Activated CD4-positive, alpha-beta T cell treated with anti-CD3 and anti-CD28 coated beads for 36 hours (primary cell): ENCODE measurements at places on chromosomes 2 and 18.
A peak's percentile ranks its signal among the peaks of the same experiment; 100 is the strongest.

- no peak for DNase-seq
These were observed 200.8 kb upstream of the SLC35G4 start for GRCh38 chr18:11408555-11409065.

- no peak for DNase-seq
These were observed 150.8 kb downstream of the PXDN start for GRCh38 chr2:1593371-1594122.

- DNase-seq, result no peak
These were observed 43.9 kb upstream of the PLB1 start for GRCh38 chr2:28451793-28452533.

DNA sequence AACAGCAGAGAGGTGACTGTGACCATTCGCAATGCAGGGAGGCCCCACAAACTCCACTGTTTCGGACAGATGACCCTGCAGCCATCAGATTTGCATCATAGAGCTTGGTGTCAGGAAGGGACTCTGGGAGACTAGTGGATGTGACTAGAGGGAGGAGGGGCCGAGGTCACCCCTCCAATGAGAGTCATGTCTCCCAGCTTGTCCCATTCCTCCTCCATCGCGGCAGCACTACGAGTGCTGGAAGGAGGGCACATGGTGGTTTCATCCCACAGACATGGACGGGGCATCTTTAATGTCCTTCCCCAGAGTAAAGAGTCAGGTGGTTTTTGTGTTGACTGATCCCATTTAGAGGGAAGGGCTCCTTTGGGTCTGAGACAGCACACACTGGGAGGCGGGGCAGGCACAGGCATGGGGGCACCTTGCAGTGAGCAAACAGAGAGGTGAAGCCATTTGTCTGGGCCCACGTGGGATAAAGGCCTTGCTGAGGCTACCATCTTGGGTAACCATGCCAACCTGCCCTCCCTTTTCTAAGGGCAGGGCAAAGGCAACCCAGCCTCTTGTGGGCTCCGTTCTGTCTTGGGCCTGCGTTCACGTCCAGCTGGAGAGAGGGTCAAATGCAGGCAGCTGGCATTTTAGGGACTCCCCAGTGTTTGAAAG is 208.1 kb downstream of the ASB1 start:
- DNase-seq, result no peak

DNA sequence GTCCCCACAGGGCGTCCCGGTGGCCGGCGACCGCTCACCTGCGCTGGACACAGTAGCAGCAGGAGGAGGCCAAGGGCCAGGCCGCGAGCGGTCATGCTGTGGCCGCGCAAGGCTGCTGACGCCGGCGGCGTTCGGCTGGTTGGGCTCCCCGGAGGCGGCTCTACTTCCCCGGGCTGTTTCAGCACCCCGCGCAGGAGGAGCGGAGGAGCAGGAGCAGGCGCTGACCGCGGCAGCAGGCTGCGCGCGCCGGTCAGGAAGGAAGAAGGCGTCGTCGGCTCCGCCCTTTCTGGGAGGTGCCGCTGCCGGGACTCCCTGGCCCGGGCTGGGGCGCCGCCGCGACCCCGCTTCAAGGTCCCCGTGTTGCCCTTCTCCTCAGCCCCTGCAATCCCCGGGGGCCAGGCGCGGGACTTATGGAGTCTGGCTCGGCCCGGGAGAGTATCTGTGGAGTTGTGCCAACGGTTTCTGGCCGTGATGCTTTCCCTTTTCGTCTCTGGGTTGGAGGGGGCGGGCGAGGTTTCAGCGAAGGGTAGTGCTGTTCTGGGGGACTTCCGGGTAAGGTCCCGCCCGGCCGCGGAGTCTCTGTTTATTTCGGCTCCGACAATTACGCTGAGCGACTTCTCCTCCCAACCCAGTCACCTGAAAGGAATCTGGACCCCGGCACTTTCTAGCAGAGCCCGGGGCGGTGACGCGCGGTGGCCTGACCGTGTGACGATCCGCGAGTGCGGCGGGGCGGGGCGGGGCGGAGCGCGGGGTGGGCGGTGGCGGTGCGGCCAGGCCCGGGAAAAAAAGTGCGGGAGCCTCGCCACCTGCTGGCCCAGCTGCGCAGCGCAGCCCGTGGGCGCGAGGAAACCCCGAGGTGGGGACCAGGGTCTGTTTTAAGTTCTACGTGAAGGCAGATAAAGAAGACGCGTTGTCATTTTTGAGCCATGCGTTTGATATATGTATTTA is at the start of gene NPC1:
Gene NPC1 (minus strand): TSS at position 258 of the 948 bp plus-strand sequence. CDS start 163 bp downstream, at position 95.
- DNase-seq, result peak; percentile 95

DNA sequence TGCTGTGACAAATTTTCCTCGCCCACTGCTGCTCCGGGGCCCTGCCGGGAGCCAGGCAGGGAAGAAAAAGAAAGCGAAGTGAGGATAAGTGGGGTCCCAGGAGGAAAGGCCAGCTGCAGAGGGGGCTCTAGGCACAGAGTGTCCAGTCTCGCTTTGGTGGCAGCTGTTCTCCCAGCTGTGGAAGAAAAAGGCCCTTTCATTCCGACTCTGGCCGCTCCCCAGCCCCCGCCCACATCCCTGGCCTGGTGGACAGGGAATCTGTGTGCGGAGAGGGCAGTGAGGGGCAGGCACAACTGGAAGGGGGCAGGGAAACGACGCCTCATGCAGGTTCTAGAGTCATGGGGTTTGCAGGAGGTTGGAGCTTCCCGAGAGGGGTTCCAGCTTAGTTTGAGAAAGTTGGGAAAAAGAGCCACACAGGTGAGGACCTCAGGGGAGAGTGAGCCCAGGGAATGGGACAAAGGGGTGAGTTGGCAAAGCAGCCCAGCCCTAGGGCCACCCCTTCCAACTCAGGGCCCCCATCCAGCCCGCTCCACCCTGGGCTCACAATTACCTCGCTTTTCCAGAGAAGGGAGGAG is 1.8 kb downstream of the RTKN start:
- no peak for DNase-seq

GRCh38 chr2:31075431-31075830 is 62.8 kb downstream of the GALNT14 start:
- no peak for DNase-seq

GRCh38 chr2:121151311-121152109 is 133.5 kb downstream of the TFCP2L1 start:
- DNase-seq, result no peak

DNA sequence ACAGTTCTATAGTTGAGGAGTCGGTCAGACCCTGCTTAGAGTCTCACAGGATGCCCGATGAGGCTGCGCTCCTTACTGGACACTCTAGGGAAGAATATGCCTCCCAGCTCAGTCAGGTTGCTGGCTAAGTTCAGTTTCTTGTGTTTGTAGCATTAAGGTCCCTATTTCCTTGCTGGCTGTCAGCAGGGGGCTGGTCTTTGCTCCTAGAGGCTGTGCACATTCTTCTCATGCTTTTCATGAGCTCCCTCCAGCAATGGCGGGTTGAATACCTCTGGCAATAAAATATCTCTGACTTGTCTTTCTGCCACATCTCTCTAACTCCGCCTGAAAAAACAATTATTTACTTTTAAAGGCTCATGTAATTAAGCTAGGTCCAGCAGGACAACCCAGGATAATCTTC is 79.4 kb upstream of the DNAJC10 start:
- DNase-seq, result no peak

GRCh38 chr2:197464175-197464574 is 10.8 kb downstream of the COQ10B start:
- no peak for DNase-seq

GRCh38 chr2:146870691-146871090 is 974.1 kb upstream of the ACVR2A start:
- DNase-seq, result no peak

GRCh38 chr2:86213699-86214502 is 14.6 kb downstream of the MRPL35 start:
- DNase-seq, result no peak

DNA sequence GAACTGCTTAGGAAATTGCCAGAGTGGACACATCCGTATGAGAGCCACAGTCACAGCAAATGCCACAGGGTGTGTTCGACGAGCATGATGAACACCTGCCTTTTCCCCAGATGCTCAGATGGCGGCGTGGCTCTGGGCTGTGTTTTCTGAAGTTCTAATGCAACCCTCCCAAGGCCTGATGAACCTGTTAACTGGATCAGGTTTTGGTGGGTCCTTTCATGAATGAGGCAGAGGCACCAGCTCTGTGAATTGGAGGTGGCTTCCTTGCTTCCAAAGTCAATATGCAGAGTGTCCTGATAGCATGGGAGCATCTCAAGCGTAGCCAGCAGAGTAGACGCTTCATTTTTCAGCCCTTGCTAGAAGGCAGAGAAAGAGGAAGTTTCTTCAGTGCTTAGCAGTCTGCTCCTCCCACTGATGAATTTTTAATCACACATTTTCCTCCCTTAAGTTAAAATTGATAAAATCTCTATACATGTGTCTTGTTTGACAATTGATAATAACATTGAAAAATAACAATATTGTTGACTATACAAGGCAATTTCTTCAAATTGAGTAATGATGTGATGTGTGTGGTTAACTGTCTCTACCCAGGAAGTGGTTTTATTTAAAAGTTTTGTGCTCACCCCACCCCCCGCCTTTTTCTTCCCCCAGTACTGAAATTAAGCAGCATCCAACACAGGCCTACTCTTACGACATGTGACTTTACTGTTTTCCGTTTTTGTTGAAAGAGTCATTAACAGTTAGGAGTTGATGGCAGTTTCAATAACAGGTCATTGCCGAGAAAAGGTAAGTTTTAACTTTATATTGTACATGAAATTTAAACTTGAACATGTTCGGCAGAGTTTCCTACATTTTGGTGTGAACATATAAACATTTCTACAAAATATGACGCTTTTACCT is at the start of gene ARHGAP15:
Gene ARHGAP15 (plus strand): TSS at position 739 of the 900 bp plus-strand sequence.
- peak; percentile 83 for DNase-seq

- DNase-seq, result no peak
These were observed 131.8 kb downstream of the AFF3 start for GRCh38 chr2:100010606-100011005.

- no peak for DNase-seq
These were observed 178.5 kb upstream of the SESTD1 start for GRCh38 chr2:179443180-179443579.

DNA sequence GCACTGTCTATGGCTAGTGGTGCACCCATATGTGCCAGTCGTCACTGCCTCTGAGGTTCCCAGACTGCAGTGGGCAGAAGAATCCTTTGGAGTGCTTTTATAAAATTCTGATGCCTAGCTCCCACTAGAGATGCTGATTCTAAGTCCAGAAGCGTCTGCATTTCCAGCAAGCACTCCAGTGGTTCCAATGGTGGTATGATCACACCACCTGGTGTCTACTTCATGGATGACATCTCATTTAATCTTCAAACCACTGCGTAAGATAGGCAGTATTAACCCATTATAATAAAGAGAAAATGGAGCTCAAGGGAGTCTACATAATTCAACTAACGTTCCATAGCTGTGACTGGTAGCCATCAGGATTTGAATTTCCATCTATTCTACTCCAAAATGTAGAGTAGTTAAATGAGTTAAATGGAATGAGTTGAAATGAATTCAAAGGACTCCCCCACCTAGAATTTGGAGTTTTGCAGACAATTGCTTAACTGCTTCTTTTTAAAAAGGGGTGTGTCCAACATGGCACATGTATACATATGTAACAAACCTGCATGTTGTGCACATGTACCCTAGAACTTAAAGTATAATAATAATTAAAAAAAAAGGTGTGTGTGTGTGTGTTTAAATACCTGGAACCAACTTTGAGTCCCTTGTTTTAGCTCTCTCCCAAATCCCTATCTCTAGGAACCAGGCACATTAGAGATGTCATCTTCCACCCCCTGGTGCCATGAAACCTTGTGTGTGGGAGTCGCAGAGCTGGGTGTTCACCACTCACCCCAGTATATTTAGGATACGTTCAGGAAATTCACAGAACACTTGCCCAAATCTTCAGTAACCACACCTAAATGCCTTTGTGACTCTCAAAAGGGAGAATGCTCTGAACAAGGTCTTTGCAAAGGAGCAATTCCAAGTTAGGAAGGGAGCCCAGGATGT is 14.1 kb downstream of the LAMA3 start:
- peak; percentile 27 for DNase-seq

DNA sequence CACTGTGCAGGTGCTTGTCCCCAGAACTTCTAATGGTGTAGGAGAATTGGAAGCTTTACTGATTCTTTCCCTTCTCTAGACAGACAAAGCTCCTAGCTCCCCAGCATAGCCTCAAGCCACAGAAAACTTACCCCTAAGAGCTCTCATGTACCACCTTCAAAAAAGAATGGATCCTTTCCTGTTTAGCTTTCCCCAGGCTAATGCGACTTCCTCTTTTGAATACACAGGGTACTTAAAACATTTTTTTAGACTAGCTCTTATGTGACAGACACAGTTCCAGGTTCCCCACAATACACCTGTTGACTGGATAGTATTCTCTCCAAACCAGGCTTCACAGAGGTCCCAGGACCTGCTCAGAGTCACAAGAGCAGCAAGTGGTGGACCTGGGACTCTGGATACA is 8.3 kb downstream of the CTAGE1 start:
- no peak for DNase-seq

DNA sequence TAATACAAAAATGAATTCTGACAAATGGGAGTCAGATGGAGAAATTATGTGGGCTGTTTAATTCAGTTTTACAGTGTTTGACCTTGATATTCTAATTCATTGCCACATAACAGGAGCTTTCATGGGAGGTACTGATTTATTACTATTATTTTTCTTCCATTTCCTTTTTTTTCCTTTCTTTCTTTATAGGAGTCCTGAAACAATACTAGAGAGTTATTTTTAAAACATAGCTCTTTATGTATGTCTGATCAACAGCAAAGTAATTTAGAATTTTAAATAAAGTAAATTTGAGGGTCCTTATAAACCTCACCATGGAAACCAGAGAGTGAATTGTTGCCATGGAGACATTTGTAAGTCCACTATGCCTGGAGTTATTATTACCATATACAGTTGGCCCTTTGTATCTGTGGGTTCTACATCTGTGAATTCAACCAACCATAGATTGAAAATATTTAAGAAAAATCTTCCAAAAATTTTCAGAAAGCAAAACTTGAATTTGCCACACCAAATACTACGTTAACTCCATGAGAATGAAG is 40.9 kb upstream of the PPP4R1 start:
- DNase-seq, result no peak

- no peak for DNase-seq
These were observed 41.4 kb upstream of the DTNB start for GRCh38 chr2:25714740-25715139.

DNA sequence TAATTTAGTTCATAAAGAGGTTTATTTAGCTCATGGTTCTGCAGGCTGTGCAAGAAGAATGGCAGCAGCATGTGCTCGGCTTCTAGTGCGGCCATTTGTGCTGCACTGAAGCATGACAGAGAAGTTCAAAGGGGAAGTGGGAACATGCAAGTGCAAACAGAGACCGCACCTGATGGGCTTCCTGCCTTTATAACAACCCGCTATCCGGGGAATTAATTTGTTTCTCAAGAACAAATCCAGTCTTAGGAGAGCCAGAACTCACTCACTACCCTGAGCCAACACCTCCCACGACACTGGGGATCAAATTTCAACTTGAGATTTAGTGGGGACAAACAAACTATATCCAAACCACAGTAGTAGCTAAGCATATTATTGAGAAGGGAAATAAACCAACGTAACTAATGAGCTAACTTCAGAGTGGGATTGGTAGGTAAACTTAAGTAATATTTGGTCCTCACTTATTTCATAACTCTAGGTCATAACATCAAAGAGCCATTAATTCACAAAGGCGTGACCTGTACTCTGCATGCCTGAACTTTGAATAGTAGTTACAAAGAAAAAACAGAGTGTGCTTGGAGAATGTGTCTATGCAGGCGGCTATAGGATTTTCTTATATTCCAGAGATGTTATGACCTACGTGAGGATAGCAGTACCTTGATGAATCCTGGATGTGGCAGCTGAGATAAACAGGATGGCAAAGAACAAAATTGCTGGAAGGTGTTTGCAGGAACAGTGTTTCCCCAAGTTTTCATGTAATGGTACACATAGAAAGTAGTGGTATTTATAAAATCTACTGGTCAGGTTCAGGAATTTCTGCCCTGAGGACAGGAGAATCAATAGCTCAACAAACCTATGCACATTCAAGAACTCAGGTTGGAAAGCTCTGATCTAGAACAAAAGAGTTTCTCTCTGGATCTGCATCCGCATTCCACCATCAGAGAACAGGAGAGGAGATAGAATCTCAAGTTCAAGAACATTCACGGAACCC is 845.9 kb upstream of the ID2 start:
- no peak for DNase-seq
